Thyroid gland (tissue), 4 donors: ENCODE measurements at places on chromosomes 1 and 21.

DNA sequence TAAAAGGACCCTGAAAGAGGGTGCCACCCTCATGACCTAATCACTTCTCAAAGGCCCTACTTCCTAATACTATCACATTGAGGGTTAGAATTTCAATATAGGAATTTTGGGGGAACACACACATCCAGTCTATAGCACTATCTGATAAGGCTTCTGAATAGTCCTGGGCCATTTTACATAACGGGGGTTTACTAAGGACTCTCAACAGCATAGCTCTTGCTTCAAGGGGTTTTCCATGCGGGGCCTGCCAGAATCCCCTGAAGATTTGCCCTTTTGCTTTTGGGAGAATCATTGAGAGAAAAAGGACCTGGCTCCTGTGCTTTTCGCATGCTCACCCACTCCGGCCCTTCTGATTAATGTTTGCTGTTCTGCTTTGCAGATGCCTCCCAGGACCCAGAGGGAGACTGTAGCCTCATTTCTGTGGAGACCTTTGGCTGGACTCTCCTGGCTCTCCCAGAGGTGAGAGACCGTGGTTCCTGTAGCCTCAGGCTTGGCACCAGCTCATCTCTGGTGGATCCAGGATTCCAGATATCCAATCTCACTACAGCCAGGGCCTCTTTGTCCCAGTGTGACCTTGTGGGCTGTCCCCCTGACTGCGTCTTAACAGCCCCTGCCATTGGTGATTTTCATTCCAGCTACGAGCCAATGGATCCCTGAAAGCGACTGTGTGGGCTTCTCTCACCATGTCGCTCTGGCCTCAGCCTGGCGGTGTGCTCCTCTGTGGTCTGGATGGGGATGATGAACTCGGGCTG lies 72.6 kb downstream of the DDR2 start:
- DNase-seq, result peak; percentile 19

GRCh38 chr1:30684259-30684658 lies 39.1 kb downstream of the MATN1 start:
- no peak for DNase-seq

- DNase-seq, result no peak
Observed at GRCh38 chr1:53088616-53089300, 26.7 kb downstream of the PODN start.

GRCh38 chr1:199701726-199702125 lies 325.8 kb upstream of the NR5A2 start:
- DNase-seq, result no peak

DNA sequence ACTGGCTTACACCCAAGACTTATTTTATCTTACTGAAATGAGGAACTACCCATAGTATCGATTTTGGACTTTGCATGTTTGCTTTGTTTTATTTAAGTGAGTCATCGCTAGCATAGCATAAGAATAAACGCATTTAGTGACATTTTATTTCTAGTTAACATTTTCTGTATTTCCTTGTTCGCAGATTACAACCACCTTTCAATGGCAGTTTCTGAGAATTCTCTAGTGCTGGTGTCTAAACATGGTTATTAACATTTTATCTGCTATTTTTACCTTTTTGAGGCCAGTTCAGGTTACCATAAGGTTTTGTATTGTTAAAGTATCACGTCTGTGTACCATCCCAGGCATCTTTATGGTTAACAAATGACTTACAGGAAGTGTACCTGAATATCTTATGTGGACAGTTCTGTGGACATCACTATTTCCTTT lies 24.5 kb downstream of the EEIG2 start:
- no peak for DNase-seq

GRCh38 chr1:33725556-33726160 lies 138.2 kb upstream of the HMGB4 start:
- DNase-seq, result no peak

- peak; percentile 19 for DNase-seq
Observed at GRCh38 chr1:2921970-2922686, 99.1 kb upstream of the ACTRT2 start.

- DNase-seq, result no peak
Observed at GRCh38 chr1:171988243-171988885, 147.1 kb downstream of the DNM3 start.

DNA sequence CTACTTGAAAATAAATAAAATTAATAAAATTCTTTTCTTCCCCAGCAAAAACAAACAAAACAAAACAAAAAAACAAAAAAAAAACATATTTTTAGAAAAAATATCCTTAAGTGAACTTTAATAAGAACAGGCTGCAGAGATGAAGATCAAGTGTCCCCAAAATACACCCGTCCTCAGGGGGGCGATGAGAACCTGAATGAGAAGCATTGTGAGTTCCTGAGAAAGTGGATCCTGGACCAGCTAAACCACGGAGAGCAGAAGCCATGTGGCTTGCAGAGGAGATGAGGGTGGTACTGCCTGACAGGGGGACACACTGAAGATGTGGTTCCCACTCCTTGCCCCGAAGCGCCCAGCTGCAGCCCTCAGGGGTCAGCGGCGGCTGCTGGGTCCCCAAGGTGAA lies 89.3 kb downstream of the ITPKB start:
- no peak for DNase-seq

DNA sequence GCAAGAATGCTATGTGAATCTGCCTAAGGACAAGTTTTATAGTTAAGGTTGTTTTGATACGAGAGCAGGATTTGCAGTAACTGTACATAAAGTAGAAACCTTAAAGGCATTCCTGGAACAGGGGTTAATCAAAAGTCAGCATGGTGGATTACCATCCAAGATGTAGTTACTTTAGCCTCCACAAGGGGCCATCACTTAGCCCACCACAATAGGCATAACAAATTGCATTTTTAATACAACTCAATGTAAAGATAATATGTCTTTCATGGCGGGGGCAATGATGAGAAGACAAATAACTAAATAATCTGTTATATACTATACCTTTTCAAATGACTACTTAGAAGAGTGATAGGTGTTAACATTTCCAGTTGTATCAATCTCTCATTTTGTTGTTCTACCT lies 611.2 kb upstream of the ADGRL4 start:
- no peak for DNase-seq

GRCh38 chr1:187617776-187618175 lies 789.0 kb downstream of the PLA2G4A start:
- DNase-seq, result no peak

DNA sequence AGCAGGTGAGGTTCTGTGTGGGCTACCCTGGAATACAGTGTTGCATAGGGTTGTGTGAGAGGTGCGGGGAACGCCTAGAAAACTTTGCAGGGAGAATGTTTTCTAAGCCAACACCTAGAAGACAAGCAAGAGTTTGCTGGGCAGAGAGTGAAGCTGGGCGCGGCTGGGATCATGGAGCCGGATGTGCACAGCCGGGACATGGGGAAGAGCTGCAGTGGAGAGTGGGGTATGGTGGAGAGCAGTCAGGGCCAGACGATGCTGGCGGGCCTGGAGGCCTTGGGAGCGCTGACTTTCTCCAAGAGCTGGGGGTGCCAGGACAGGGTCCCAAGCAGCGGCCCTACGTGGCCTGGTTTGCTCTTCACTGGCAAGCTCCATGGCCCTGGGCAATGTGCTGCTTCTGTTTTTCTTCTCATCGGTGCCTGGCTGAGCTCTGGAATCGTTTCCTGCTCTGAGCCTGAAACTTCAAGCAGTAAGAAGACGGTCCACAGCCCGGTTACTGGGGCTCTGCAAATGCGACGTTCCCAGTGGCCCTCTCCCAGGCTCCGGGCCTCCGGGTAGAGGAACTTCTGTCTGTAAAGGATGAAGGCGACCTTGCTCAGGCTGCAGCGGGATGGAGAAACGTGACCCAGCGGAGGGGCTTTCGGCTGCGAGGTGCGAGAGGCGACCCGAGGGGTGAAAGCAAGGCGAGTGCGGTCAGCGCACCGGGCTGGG lies 51.9 kb upstream of the CD34 start:
- DNase-seq, result no peak

DNA sequence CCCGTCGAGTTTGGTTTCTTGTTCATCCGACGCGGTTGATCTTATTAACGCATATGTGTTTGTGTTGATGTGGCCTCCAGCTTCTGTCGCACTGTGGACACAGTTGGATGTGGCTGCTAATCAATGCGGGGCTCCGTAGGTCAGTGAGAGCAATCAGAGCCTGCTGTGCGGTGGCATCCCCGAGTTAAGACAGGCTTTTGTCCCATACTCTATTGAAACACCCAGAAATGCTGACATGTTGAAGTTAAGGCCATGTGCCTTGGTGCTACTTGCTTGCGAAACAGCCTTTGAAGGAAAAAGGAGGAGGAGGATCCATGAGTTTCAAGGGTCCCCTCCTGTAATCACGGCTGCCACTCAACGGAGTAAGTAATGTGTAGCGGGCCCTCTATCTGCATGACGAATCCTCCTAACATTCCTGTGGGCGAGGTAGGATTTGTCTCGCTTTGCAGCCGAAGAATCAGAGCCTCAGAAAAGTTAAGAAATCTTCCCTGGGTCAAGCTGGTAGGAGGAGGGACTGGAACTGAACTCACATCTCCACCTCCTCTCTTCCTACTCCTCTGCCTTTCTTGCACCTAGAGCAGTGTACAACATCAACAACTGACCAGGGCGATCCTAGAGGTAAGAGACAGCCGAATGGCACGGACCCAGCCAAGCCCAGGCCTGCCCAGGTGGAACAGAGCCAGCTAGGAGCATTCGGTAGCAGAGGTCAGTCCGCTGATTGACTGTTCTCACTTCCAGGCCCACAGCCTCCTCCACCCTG lies 19.5 kb downstream of the PDE9A start:
- no peak for DNase-seq

DNA sequence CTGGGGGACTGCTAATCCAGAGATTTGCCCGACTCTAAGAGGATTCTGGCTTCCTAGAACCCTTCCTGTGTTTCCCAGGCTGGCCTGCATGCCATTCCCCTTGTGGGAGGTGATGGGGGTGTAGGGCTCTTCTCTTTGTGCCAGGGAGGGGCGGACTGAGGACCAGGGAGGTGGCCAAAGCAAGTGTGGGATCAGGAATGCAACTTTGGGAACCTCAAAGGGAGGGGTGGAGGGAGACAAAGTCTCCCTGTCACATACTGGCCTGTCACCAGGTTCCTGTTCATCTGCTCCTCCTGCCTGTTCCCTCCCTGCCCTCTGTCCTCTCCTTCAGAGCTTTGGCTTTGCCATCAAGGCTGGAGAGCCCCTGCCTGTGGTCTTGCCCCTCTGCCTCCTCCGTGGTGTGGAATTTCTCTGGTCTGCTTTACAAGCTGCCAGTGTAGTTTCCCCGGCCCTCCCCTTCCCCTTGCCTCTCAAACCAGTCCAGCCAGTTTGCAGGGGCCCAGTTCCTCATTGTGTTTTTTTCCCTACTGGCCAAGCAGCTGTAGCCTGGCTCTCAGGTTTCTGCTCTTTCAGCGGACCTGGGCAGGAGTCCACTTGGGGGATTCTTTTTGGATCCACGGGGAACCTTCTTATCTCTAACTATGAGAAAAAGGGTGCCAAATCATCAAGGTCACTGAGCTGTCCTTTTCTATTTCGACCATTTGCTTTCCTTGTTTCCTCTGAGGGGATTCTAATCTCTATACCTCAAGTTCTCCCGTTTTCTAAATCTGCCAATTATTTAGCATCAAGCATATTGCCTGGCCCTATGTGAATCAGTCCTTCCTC lies 1.8 kb downstream of the CGN start:
- DNase-seq, result peak; percentile 92

- DNase-seq, result no peak
Observed at GRCh38 chr1:67869233-67869632, 36.0 kb upstream of the GNG12 start.

DNA sequence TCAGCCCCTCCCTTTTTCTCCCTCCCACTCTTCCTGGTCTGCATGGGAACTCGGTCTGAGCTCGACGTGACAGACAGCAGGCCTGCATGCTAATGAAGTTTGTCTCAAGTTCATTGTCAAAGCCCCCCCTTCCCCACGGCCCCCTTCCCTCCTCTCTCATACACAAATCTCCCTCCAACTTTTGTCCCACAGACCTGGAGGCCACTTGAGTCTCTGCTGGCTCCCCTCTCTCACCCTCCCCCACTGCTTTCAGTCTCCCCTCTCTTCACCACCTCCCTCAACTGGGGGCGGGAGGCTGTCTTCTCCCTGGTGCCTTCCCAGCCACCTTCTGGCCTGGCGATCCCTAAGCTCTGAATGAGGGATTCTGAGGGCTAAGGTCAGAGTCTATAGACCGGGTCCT lies 61.3 kb downstream of the RHBG start:
- no peak for DNase-seq

DNA sequence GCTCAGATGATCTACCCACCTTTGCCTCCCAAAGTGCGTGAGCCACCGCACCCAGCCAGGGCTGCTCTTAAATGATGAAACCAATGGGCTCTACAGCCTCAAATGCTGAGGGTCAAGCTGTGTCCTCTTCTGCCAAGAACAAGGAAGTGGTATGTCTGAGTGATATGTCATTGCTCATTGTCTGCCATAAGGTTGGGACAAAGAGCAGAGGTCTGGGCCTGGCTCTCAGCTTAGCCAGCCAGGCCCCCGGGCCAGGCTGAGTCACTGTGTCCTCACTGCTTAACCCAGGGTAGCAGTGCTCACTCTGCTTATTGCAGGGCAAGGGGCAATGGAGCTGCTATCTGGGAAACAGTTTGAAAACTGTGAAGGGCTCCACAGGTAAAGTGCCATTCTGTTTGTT lies 8.3 kb upstream of the ETS2 start:
- DNase-seq, result no peak

DNA sequence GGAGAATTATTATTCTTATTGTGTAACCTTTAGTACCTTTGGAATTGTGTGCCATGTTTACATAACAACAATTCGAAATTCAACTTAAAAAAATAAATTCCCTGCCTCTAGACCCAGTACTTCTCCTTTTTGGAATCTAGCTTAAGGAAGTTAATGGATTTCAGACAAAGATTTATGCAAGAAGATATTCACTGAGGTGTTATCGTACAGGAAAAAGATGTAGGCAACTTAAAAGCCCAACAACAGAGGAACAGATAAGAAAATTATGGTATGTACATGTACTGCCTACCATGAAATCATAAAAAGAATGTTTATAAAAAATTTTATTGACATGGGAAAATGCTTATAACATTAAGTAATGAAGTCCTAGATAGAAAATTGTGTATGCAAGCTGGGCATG lies 18.2 kb upstream of the STMN1 start:
- no peak for DNase-seq

- no peak for DNase-seq
Observed at GRCh38 chr1:179253286-179253972, 24.0 kb upstream of the ABL2 start.

DNA sequence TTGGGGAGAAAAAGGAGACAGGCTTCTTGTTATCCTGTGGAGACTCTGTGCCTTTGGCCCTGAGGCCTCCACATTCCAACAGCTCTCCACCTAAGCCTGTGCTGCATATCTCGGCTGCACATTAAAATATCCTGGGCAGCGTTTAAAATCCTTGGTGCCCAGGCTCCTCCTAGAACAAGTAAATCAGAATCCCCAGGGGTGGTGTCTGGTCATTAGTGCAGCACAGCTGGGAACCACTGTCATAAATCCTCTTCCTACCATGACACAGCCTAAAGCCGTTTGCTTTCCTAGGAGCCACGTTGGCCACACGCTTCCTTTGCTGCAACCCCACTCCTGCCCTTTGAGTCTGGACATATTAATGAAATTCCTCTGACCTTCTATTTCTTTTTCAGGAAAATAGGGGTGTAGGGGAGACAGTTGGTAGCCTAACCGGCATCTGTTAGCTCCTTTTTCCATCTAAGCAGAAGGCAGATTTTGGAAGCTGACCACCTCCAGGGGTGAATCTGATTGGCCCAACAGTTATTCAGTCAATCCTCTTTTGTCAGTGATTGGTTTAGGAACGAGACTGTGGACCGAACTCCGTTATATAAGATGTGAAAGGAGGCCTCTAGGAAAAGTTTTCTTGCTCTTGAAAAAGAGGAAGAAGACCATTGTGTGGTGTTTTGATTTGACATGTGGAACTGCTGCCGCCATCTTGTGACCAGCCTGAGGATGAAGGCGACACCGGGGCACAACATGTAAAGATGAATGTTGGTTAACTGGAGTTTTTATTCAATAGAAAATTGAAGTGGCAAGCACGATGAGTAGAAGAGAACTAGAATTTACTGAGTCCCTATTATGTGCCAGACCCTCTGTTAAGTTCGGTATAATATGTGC lies 41.9 kb downstream of the JUN start:
- DNase-seq, result no peak
